ENCODE measurements at places on chromosomes 6 and 20.
A peak's percentile ranks its signal among the peaks of the same experiment; 100 is the strongest.

DNA sequence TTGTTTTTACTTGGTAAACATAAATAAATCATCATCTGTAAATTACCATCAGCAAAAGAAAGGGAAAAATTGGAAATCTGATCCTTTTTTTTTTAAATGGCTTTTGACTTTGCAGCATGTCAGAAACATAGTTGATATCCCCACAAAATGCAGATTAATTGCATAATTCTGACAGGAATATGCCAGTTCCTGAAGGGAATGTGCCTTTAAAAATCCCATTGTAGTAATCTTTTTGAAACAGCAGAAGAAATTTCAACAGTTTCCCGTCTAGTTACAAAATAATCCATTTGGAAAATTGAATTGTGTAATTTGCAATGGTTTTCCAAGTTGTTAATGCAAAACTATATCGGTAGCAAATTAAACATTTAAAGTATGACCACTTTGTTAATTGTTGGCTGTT is 95.2 kb downstream of the DOK5 start:
- DNase-seq, result no peak

DNA sequence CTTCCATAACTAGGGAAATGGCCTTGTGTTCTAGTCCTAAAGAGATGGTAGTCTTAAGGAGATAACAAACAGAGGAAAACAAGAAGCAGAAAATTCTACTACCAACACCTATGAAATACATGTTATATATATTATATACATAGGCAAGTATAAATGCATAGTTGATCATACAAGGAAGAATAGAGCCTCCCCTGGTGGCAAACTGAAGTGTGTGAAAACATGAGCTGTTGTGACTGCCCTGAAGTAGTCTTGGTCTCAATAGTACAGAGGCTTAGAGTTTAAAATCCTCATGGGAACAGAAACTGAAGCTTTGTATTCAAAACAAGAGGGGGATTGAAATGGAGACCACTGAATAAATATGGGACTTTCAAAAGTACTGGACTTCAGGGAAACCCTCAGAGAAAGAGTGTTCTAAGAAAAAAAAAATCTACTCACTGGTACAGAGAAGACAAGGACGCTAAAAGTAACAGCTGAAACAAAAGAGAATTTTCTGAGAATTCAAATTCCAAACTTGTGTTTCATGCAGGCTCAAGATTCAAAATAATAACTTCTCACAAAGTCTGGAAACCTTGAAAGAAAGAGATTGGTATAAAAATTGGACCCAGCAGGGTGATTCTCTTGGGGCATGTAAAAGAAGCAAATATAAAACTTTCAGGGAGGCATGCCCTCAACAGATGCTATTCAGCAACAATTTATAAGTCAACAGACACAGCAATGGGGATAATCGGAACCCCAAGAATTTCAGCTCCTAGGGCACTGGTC is 59.7 kb upstream of the SAMD3 start:
- no peak for DNase-seq

- no peak for DNase-seq
Observed at GRCh38 chr6:116239856-116240255, 14.0 kb downstream of the TSPYL4 start.

- DNase-seq, result no peak
Observed at GRCh38 chr6:41191569-41191968, 9.4 kb downstream of the TREML2 start.

DNA sequence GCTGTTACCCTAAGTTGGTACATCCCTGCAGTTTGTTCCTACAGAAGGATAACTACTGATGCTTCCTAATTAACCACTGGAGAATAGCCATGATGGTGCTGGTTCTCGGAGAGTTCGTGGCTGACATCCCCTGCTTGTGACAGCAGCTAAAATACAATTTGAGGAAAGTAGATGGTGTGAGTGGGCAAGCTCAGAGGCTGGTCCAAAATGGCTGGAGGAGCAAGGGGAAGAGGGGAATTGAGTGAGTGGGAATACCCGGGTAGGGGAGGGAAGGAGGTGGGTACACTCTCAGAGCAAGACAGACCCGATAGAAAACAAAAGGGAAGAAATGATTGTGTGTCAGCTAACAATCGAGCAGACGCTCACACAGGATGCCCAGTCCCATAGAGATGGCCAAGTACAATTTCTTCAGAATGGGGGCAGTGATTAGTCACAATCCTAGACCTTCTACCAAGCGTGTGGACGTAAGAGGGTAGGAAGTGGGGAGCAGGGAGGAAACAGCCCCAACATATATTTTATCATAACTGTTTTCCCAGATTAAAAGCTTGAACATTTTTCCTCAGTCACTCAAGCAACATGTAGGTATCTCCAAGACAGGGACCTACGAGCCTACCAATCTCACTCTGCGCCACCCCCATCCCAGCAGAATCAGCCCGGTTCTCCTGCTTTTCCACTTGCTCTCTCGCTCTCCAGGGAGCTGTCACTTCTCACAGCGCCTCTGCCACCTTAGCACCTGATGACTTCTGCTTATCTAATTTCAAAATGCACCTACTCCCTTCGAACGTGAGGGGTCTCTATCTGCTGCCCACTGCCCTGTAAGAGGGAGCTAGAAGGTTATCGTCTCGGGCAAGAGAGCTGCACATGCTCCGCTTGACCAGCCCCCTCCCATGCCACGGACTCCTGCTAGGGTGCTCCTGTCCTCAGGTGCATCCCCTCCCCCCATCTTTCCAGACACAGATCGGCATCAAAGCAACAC is 26.2 kb downstream of the RIPOR2 start:
- no peak for DNase-seq

DNA sequence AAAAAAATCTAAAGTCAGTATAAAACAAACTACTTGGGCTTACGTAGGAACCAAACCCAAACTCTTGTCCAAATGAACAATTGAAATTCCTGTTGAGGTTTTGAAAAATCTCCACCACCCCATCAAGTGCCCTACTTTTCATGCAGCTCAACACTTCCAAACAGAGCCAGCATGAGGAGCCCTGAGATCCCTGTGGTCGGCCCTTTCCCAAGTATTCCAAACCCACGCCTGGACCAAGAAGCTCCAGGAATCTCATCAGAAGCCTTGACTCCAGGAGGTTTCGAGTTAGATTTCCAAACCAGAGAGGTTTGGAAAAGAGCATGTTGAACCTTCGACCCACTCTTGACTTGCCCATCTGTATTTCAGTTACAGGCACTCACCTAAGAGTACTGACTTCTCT is 179.3 kb downstream of the MTFR2 start:
- DNase-seq, result no peak

GRCh38 chr20:41182296-41183212 is 45.2 kb downstream of the PLCG1 start:
- DNase-seq, result no peak

DNA sequence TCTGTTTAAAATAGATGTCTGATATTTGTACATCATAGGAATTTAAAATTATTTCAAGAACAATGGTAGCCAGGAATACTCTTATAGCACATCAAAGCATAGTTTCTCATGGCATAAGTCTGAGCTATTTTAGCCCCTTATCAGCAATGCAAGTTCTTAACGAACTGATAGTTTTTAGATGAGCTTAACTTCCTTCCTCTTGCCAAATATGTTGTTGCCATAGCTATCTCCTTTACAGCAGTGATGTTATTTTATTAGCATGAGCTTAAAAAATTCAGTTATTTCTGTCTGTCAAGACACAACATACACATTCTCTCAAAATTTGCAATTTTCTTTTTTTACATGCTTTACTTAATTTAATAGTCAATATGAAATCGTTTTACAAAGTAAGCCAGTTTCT is 867.2 kb downstream of the PHF3 start:
- no peak for DNase-seq

DNA sequence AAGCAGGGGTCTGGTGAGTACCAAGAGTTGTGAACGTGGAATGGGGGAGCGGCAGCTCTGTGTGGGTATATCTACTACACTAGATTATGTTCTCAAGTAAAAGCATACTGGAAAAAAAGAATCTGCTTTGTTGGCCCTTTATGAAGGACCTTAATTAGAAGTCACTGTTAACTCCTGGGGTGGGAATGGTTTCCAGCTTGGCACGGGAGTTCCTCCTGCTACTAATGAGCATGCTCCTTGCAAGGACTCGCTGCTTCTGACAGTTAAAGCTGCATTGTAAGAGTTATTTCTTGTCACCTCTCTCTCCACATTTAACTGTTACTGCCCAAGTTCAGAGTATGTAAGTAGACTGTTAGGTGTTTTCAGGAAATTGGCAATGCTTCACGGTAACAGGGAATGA is 292.7 kb downstream of the ZFAND3 start:
- no peak for DNase-seq

DNA sequence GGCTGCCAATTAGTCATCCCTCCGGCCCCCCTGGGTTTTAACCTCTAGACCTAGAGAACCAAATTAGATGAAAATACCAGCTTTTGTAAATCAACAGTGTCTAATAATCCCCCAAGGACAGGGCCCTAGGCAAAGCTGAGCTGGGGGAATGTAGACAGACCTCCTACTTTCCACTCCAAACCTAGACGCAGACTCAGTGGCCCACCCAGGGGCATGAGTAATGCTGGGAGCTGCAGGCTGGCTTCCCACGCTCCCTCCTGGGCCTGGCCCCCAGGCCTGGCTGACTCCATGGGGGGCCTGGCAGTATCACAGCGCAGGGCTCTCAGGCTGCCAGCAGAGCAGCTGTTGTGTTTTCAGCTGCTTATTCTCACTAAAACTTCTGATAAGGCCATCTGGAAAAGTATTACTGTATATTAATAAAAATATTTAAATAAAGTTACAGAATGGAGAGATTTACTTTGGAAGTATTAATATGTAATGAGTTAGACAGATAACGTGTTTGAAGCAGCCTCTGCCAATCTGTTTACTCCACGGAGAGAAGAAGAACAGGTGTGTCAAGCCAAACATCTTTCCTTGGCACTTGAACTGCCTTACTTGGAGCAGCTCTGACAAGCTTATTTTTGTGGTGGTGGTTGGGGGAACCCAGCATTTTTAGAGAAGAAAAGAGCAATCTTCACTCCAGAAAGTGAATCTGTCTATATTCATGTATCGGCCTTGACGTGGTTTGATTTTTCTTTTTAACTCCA is 144.0 kb upstream of the AGPAT4 start:
- DNase-seq, result no peak

- peak; percentile 11 for DNase-seq
Observed at GRCh38 chr20:34365765-34366213, 2.7 kb downstream of the ITCH start.
